Stimulated activated CD4-positive, alpha-beta T cell treated with anti-CD3 and anti-CD28 coated beads, Interleukin-12 subunit alpha, Interleukin-12 subunit beta, amount 100 ng/mL, for 24 hours (primary cell): ENCODE measurements at places on chromosomes 6 and 20.

GRCh38 chr6:152195896-152196295 is 388.4 kb downstream of the ESR1 start:
- DNase-seq = no peak

DNA sequence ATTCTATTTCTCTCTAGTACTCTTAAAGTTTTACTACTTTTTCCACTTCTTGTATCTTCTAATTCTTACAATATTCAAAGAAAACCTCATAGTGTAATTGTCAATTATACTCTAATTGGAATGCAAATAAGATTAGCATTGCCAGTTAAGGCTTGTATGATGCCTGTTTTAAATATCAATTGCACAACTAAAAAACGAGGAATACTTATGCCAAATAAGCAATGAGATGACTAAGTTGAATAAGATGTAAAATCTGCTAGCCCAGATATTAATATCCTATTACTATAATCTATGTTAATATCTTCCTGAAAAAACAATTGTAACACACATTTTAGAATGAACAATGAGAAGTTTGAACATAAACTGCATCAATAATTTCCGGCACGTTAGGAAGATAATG is 13.3 kb upstream of the AKAP7 start:
- DNase-seq = no peak

DNA sequence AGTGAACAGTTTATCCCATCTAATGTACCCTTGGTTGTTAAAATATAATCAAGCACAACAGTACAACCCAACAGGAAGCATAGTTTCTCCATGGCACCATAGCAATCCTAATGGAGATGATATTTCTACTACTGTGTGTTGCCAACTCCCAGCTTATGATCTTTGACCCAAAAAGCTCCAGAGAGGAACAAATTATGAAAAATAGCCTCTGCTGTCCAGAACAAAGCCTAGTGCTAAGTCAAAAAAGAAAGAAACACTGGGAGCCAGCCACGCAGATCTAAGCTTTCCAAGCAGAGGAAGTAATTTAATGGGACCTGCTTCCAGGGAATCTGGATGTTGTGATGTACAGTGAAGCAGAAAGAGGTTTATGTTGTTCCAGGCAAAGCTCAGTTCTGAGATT is 52.2 kb upstream of the TASP1 start:
- DNase-seq = no peak

- no peak for DNase-seq
Measured at GRCh38 chr20:881051-881782, 34.9 kb downstream of the ANGPT4 start.

DNA sequence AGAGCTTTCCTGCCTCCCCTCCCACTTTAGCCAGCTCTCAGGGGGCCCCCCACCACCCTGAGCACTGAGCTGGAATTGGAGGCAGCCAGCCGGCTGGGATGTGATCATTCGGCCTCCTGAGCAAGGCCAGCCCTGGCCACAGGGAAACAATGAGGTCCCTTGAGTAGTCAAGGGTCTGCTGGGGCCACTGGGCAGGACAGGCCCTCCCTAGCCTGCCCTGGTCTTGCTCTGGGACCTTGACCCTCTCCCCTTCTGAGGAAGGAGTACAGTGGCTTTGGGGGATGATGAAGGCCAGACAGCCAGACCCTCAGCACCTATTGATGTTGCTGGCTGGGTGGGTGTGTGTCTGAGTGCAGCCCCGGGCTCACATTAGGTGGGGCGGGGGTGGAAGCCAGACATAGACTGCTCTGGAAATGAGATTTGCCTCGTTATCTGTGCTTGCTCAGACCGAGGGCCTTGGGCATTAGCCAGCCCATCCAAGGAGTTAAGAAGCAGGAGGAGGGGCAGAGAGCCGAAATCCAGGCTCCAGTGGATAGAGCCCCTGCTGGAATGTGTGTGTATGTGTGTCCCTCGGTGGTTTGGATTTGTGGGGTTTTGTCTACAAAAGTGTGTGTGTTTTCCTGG is 21.3 kb downstream of the CD40 start:
- no peak for DNase-seq

DNA sequence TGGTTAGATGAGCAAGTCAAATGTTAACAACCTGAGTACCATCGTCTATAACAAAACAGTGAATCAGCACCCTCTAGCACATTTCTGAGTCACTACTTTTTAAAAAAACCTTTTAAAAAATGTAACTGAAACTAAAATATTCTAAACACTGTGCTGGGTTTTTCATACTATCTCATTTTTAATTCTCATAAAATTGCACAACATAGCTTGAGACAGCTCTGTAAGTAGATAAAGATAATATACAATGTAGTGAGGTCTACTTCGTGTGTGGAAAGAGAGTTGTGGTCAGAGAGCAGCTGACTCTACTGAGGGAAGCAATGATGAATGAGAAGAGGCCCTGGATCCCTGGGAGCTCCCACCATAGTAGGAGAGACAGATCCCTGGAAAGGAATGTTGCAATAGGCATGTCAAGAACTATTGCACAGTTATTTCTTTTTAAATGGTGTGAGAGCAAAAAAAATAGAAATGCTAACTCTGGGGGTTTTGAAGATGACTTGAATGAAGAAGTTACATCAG is 13.6 kb upstream of the CALHM6 start:
- no peak for DNase-seq

DNA sequence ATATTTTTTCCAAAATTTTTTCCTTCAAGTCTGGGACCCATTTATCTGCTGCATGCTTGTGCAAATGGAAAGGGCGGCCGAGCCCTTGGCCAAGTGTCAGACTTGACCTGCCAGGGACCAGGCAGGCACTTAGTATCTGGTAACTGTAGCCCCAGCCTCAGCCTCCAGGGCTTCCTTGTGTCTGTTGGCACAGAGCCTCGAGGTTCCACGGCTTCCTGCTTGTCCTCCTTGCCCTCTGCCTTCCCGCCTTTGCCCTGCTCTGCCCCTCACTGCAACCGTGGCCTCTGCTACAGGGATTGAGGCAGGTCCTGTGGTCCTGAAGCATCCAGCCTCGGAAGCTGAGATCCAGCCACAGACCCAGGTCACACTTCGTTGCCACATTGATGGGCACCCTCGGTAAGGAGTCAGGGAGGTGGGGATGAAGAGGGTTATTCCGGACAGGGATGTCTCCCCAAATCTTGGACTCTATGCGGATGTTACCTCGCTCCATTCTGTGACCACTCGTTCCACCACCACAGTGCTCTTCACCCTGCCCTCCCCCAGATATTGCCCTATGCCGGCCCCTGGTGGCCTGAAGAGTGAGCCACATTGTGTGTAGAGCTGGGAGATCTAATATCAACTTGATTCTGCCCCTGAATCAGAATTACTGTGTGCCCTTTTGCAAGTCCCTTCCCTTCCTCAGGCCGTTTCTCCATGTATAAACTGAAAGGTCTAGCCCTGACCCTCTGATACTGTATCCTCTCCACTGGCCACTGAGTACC is 41.5 kb upstream of the SRF start:
- DNase-seq = no peak

- DNase-seq = no peak
Measured at GRCh38 chr6:105833959-105834947, 251.9 kb upstream of the PRDM1 start.

DNA sequence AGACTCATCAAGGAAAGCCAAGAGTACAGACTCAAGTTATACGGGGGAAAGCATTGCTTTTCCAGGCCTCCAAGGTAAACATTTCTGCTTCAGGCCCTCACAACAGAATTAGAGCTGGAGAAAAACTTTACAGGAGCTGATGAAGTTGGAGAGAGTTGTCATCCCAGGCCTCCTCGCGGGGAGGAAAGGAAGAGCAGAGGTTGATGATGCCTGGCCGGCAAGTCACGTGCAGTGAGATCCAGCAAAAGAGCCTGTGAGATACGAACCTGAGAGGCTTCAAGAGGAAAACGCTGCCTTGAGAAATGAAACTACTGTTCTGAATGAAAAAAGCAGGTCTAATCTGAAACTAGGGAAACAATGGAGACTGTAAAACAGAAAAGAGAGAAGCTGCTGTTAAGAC is 122.9 kb downstream of the FAM120B start:
- DNase-seq = no peak

DNA sequence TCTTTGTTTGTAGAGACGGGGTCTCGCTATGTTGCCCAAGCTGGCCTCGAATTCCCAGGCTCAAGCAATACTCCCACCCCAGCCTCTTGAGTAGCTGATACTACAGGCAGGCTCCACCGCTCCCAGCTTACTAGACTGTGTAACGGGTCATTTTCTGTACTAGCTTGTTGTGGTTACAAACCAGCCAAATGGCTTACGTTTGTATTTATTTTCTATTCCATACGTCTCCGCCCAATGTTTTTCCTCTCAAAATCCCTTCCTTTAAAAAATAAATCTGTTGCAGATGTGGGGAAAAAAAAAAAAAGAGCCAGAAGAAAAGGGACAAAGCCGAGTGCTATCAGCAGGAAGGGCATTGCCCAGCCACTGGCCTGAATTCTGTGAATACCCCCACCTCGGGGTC is 41.6 kb downstream of the PRND start:
- DNase-seq = no peak

- no peak for DNase-seq
Measured at GRCh38 chr6:133404151-133404550, 163.0 kb downstream of the EYA4 start.

DNA sequence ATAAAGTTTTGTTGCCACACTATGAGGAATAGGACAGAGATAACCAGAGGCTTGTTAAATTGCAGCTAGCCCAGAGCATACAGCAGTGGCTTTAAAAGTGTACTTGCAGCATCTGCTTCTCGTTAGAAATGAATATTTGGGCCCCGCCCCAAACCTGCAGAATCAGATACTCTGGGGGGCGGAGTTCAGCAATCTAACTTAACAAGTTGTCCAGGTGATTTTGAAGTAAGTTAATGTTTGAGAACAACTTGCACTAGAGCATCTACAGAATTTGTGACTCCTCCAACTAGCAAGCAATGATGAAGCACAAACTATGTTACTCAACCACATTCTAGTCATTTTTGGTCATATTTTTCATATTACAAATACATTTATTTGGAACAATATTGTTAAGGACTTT is 10.6 kb upstream of the SUPT3H start:
- DNase-seq = no peak

DNA sequence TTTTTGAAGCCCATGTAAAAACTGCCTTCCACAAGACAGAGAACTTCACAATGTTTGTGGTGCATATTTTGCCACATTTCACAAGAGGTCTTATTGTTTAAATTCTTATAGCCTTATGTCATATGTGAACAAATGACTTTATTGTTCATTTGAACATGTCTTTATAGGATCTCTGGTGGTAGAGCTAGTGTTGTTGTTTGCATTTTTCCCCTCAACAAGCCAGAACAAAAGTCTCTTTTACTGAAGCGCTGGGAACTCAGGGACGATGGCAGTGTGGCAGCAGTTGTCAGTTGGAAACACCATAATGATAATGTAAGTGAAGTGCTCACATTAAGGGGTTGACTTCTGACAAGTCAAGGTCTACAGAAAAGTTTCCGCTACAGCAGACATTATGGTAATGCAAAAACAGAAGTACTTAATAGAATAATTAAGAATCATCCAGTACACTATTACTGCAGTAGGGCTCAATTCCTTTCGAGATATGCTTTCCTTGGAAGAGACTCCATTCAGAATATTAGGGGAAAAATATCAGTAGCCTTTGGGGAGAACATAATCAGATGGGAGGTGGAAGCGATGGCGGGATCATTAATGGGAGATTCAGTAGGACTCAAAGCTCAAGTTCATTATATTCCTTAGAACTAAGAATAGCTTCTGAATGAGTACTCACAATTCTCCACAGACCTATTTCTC is 180.0 kb downstream of the GJA10 start:
- DNase-seq = no peak

- DNase-seq = no peak
Measured at GRCh38 chr20:40422656-40423055, 266.4 kb downstream of the MAFB start.

DNA sequence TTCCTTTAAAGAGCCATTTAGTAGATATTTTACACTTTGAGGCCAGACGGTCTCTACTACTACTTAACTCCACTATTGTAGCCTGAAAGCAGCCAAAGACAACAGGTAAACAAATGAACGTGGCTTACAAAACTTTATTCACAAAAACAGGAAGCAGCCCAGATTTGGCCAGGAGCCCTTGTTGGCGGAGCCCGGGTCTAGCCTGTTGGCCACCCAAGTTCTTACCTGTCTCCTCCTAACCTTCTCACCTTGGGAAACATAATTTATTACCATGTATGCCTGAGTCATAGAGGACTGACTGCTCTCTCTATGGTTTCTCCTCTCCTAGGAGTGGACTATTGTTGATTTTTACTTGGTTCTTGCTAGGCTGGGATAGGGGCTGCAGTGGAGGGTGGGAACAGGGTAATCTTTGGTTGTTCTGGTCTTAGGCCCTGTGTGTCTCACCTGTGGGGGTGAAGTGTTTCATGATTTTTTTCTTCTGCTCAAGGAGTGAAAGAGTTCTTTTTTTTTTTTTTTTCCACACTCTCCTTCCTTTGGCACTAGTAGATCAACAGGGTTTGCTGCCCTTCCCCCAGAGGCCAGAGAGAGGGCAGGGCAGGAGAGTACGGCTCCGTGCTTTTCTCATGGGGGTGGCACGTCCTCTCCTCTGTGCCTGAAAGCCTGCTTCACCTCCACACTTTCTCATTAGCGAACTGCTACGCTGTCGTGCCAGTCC is 90.0 kb downstream of the RPP40 start:
- DNase-seq = no peak

DNA sequence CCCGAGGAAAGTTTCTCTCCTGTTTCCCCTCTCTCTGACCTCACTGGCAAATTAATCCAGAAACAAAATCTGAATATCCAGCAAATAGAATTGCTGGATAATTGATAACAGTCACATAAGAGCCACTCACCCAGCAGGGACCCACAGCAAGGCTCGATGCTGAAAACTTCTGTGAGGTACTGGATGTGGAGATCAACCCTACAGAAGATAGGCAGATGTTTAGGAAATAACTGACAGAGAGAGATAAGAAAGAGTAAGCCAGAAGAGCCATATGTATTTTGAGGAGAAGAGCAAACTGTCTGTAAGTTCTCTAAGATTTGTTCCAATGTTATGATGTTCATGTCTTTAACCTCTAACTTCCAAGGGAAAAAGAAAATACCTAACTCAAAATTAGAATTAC is 59.7 kb downstream of the PKHD1 start:
- no peak for DNase-seq

GRCh38 chr20:57323034-57323433 is 6.6 kb upstream of the SPO11 start:
- no peak for DNase-seq

GRCh38 chr6:599576-600448 is 57.1 kb downstream of the HUS1B start:
- no peak for DNase-seq

GRCh38 chr6:71287038-71287437 is 1.6 kb upstream of the OGFRL1 start:
- DNase-seq = no peak
